ENCODE measurements at places on chromosomes 2 and 18. TPM values are rescaled to one million over a fixed set of nuclear protein-coding genes. Genes with fewer than 3 reads are reported as not detected.
A peak's percentile ranks its signal among the peaks of the same experiment; 100 is the strongest.

DNA sequence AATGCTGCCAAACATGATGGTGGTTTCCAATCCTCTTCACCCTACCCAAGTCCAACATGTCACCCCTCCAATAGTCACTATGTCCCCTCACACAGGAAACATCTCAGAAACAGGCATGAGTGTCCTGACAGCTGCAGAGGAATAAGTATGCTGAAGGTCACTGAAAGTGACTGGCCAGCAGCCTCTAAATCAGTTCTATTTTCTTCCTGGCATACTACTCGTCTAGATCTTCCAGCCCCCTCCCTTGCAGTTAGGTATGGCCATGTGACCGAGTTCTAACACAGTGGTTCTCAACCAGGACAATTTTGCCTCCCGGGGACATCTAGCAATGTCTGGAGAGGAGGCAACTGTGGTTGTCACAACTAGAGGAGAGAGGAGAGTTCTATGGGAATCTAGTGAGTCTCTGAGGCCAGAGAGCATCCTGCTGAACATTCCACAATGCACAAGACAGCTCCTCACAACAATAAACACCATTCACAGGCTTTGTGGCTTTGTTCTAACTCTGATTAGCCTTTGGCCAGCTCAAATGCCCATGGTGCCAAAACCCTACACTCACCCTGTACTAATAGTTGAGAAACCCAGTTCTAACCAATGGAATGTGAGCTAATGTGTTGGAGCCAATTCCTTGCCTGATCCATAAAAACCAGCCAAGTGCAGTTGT lies 12.6 kb upstream of the ID2 start:
- peak; percentile 72 for DNase-seq

DNA sequence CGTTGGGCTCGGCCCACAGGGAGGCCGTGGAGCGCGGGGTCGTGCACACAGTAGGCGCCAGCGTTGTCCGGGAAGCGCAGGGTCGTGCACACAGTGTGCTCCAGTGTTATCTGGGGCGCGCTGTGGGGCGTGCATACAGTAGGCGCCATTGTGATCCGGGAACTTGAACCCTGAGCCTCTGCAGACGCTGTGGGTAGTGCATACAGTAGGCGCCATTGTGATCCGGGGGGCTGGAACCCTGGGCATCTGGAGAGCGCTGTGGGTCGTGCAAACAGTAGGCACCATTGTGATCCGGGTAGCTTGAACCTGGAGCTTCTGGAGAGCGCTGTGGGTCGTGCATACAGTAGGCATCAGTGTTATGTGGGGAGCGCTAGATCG lies 793 bp downstream of the ZNF236 start:
- DNase-seq = no peak

GRCh38 chr2:176748662-176749061 lies 463.9 kb upstream of the HNRNPA3 start:
- DNase-seq = no peak

- DNase-seq = no peak
These were observed 7.1 kb upstream of the SOS1 start for GRCh38 chr2:39127973-39128372.

DNA sequence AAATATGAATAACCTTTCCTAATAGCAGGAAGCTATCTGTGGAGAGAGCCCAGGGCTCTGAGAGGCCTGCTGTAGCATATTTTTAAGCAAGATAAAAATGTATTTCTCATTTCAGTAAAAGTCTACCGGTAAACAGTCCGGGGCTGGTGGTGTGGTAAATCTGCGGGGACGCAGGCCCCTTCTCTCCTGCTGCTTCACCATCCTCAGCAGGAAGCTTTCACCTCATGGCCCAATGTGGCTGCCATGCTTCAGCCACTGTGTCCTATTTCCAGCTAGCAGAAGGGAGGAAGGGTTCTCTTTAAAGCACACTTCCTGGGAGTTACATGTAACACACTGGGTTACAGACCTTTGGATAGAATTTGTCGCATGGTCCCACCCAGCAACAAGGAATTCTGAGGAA lies 79.5 kb upstream of the ODC1 start:
- DNase-seq = no peak

DNA sequence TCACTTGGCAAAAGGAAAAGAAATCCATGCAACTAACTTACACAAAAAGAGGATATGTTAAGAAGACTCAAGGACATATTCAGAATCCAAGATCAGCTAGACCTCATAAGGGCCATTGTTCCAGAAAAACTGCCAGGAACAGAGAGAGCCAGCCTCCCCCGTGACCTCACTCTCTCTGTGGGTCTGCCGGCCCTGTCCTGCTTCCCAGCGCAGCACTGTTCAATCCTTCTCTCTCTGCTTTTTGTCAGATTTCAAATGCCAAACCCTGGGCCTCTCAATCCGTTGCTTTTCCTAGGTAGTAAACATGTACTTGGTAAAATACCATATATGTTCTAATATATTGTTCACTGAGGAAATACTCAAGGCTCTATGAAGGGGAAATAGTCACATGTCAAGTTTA lies 40.0 kb upstream of the ACKR3 start:
- no peak for DNase-seq

GRCh38 chr2:226256709-226257376 lies 542.8 kb downstream of the IRS1 start:
- DNase-seq = no peak

DNA sequence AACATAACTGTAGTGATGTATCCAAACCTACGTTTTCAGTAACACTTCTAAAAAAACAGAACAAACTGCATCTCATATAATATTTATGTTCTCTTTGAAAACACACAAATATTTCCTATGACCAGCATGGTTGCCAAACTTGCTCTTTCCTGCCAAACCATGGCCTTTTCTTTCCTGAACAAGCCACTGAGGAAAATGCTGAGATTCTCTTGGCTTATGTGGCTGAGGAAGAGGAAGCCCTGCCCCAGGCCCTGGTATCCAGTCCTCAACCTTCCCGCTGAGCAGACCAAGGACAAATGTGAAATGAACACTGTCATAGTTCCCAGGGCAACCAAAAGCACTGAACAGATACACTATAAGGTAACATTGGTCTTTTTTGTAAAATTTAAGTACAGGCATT lies 35.9 kb upstream of the NARS1 start:
- DNase-seq = no peak

- no peak for DNase-seq
These were observed 5.3 kb downstream of the SATB2 start for GRCh38 chr2:199452260-199452990.

DNA sequence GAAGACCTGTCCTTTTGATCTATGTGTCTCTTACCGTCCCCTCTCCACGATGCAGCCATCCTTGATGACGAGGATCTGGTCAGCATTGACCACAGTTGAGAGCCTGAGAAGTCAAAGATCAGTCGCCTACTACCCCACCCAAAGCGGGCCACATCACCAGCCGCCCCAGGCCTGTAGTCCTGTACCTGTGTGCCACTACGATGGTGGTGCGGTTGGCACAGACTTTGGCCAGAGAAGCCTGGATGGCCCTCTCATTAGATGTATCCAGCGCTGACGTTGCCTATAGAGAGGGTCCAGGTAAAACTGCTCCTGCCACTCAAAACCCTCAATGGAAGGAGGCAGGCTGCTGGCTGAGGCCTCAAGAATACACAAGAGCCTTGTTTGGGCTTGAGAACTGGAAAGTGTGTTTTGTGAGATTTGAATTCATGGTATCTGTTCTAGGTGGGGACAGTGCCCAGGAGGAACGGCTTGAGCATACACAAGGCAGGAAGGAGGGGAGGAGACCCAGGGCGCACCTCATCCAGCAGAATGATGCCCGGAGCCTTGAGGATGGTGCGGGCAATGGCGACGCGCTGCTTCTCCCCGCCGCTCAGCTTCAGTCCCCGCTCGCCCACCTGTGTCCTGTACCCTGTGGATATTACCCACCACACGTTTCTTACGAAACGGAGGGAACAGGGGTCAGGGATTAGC lies 3.8 kb downstream of the ZFAND2B start:
- no peak for DNase-seq

GRCh38 chr2:159606287-159606686 lies 10.1 kb downstream of the BAZ2B start:
- DNase-seq = no peak

Gene ANKRD23
- 23.0 TPM for total RNA-seq

Gene TFCP2L1
- 0.88 TPM for total RNA-seq
